ENCODE measurements at places on chromosomes 7 and 10.

DNA sequence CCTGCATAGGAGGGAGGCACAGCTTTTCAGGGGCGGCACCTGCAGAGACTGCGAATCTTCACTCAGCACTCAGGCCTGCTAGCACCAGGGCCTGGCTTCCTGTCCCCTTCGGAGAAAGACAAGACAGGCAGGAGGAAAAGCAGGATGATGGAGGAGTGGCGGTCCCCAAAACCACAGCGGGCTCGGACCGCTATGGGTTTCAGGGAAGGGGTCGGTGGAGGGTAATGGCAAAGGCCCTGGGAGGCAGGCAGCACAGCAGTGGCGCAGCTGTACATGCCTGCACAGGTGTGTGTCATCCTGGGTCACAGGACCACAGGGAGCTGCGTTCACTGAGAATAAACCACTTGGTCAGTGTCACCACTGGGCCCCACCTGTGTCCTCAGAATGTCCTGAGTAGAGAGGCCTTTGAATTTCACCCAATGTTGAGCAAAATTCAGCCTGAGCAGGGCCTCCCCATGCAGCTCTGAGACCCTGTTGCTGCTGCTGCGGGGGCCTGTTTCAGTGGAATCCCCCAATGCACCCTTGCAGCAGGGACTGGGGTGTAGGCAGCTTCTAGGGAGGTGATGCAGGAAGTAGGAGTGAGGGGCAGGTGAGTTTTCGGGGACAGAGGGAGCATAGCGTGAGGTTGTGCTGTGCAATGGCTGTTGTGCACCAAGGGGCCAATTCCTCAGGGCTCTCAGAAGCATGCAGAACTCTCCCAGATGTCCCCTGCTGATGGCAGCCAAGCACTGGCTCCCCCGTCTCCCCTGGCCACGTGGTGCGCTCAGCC lies 90.6 kb upstream of the PPP2R2D start:
- DNase-seq: no peak

DNA sequence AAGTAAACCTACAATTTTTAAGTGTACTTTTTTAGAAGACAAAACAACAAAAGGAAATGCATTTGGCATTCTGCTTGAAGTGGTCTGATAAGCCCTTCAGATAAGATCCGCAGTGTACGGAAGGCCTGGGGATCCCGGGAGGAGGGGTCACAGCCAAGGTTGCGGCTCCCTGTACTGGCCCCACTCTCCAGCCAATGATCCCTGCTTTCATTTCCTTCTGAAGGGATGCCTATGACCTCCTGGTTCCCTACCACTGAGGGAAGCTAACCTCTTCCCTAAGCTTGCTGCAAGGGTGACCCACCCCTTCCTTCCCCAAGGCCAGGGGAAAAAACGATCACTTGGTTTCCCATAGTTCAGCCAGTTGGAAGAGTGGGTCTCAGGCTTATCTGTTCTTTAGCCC lies 5.3 kb downstream of the DENND2A start:
- no peak for DNase-seq

DNA sequence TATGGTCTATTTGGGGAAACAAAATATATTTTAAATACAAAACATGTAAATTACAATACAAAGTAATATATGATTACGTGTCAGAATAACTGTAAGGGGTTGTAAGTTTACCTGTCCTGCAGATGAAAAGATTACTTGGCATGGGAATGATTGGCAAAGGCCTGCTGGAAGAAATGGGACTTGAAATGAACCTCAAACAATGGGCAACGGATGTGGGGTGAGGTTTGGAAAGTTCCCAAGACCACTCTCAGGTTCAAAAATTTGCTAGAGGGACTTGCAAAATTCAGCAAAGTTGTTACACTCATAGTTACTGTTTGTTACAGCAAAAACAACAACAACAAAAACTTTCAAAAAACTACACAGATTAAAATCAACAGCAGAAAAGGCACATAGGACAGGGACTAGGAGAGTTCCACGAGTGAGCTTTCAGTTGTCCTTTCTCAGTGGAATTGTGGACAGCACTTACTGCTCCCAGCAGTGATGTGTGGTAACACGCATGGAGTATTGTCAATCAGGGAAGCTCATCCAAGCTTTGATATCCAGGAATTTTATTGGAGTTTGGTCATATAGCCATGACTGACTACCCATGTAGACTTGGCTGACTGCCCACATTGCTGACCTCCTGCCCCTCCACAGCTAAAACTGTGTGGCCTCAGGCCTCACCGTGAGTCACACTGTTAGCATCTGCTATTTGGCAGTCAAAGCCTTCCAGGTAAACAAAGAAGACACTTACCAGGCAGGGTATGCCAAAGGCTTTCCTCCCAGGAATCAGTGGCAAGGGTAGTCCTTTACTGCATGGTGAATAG lies 43.8 kb downstream of the EXOC6 start:
- no peak for DNase-seq

GRCh38 chr10:22022257-22023032 lies 18.9 kb upstream of the DNAJC1 start:
- peak; percentile 47 for DNase-seq

GRCh38 chr7:7596176-7596575 lies 29.5 kb downstream of the MIOS start:
- DNase-seq: no peak
